ENCODE measurements at places on chromosomes 13 and 19.

DNA sequence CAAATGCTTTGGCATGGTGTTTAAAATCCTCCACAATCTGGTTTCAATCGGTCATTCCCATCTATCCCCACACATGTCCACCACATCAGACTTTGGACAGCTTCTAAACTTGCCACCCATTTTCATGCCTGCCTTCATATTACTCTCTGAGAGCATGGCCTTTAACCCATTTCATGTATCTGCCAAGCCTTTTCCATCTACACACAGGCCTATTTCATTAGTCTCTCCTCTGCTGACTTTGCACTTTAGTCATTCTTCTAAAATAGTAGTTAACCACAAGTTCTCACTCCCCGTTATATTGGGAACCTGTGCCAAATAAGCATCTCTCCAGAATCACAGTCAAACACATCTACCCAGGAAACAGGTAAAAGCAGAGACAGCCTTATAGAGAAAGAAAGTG is 142.2 kb downstream of the MZT1 start:
- DNase-seq, result no peak

DNA sequence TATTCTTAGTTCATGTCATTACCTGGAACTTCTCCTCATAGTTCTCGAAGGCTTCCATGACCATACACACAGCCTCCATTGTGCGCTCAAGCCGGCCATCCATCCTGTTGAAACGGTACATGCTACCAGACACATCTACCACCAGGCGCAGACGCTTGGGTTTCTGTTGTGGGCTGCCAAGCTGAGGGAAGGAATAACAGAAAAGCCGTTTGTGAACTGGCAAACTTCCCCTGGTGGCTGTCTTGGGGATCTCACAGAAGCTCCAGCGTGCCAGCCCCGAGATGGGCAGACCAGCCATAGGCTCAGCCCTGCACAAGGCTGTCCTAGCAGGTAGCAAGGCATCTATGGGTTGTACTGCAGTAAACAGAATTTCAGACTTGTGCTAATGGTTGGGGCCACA is 130.1 kb downstream of the RGCC start:
- no peak for DNase-seq

DNA sequence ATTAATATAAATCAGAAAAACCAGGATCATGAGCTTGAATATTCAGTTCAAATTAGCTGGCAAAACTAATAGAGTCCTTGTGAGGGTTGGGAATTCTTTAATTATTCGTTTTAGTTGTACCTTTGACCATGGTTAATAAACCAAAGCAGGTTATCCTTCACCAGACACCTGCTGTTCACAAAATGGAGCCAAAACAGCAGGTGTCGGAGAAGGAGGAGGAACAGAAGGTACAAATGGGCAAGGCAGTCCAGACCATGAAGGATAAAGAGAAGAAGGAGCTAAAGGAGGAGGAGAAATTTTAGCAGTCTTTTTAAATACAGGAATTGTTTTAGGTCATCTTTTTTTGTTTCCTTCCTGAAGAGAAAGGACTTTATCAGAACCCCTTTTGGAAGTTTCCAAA is 106.1 kb downstream of the NHLRC3 start:
- no peak for DNase-seq

GRCh38 chr19:45578861-45579260 is 5.7 kb downstream of the OPA3 start:
- no peak for DNase-seq

GRCh38 chr13:40439928-40440327 is 226.5 kb downstream of the FOXO1 start:
- no peak for DNase-seq

DNA sequence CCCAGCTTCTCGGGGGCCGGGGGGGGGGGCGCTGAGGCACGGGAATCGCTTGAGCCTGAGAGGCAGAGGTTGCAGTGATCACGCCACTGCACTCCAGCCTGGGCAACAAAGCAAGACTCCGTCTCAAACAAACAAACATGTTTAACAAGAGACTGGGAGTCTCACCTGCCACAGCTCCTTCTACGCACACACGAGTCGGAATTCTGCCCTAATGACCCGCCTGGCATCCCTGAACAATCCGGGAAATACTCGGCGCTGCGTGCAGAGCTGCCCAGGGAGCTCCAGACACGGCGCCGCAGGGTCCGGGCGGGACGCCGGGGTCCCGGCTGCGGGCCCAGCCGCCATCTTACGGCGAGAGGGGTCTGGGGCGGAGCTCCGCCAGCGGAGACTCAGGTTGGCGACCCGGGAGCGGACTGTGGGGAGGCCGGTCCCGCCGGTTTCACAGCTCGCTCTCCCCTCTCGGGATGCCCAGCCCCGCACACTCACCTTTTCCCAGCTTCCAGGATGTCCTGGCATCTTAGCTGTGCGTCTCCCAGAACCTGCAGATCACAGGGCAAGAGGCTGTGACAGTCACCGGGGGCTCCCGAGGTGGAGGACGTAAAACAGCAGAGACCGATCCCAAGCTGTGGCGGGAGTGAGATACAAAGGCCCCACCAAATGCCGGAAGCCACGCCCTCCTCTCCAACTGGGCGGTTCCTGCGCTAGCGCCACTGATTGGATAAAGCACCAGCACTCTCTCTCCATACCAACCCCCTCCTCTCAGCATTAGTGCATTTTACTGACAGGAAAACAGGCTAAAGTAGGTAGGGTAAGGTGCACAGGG is 23.6 kb upstream of the ZNF724 start:
- DNase-seq, result peak; percentile 92

DNA sequence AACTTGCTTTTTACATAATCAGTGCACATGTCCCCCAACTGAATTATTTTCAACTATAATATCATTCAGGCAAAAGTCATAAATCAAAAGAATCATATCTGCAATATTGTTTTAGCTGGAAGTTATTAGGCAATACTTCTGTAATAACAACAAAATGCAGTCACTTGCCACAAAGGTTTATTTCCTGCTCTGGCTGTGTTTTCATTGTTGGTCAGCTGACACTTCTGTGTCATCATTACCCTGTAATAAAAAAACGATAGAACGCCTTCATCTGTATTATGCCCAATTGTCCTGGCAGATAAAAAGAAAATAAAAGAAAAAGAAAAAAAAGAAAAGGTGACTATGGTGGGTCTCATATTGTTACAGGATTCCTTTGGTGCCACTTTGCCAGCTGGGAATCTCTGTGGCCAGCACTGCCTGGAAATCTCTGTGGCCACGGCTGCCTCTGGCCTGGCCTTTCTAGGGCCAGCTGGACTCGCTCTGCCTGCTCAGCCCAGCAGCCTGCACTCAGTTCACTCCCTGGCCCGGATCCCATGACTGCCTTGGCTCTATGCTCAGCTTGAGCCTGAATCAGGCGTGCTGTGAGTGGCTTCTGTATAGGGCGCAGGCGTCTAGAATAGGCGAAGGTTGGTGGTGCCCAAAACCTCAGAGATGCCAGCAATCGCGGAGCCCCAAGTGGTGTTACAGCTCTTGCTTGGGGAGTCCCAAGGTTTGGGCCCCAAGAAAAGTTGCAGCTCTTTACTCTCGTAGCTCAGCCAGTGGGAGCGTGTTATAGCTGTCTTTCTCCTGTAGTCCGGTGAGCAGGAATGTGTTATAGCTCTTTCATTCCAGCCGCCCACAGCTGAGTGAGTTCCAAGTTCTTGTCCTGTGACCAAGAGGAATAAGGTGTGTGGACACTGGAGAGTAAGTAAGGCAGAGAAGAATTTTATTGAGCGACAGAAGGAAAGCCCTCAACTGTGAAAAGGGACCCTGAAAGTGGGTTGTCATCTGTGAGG is 1227.1 kb downstream of the SLITRK1 start:
- DNase-seq, result no peak

Measured in HL-60 (cell line).